ENCODE measurements at places on chromosomes 1 and 21.

GRCh38 chr1:187383366-187383765, 554.6 kb downstream of the PLA2G4A start:
- no peak for DNase-seq

- no peak for DNase-seq
Observed at GRCh38 chr1:175969231-175969630, 225.8 kb upstream of the TNR start.

DNA sequence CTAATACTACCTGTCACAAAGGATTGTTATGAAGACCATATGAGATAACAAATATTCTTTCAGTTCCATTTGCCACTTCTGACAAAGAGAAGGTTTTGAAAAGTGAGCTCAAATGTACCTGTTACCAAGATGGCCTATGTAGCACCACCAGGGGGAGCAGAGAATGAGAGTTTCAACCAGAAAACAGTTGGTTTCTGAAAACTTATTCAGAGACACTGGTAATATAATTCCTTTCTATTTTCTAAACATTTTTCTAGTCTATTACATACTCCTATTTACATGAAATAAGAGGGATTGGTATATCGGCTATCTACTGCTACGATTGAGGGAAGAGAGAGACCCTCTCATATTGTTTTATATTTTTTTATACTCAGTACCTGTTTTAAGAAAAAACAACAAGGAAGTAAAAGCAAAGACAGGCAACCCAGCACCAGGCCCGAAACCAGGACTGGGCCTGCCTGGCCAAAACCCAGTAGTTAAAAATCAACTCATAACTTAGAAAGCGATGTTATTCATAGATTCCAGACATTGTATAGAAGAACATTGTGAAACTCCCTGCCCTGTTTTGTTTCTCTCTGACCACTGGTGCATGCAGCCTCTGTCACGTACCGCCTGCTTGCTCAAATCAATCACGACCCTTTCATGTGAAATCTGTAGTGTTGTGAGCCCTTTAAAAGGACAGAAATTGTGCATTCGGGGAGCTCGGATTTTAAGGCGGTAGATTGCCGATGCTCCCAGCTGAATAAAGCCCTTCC, 48.3 kb downstream of the IL23R start:
- no peak for DNase-seq

DNA sequence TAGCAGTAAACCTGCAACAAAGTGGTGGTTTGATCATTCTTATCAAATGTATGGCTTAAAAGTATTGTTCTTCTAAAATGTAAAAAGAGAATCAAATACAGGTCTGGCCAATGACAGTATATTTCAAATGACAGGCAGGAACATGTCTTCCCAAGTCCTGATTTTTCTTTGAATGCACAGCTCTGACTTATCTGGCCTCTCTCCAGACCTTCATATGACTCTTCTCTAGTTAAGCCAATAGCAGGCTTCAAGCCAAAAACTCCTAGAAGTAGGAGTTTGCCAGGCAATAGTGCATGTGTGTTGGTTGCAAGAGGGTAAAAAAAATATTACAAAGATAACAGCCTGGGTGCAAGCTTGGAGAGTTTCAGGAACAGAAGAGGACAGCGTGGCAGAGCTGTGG, 345.5 kb downstream of the SMYD3 start:
- no peak for DNase-seq

GRCh38 chr1:88276163-88276562, 407.9 kb upstream of the PKN2 start:
- DNase-seq = peak; percentile 25

DNA sequence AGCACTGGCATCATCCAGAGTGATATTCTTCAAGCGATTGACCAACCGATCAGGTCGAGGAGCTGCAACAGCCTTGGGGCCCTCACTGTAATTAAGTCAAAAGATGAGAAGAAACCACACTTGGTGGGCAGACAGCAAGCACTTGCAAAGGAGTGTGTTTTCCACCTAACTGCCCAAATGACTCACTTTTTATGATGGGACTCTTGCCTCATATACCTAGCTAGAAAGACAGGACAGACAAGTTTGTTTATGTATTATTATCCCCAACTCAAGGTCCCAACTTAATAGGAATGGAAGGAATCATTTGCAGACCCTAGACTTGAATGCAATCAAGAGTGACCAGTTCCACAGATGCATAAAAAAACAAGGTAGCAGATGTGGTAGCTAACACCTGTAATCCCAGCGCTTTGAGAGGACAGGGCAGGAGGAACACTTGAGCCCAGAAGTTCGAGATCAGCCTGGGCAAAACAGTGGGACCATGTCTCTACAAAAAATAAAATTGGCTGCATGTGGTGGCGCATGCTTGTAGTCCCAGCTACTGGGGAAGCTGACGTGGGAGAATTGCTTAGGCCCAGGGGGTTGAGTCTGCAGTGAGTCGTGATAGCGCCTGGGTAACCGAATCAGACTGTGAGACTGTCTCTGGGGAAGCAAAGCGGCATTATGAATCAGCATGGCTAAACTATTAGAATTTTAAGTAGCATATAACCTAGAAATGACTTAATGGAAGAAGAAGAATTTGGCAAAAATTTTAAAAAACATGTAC, 2.3 kb upstream of the NRAS start:
- no peak for DNase-seq

DNA sequence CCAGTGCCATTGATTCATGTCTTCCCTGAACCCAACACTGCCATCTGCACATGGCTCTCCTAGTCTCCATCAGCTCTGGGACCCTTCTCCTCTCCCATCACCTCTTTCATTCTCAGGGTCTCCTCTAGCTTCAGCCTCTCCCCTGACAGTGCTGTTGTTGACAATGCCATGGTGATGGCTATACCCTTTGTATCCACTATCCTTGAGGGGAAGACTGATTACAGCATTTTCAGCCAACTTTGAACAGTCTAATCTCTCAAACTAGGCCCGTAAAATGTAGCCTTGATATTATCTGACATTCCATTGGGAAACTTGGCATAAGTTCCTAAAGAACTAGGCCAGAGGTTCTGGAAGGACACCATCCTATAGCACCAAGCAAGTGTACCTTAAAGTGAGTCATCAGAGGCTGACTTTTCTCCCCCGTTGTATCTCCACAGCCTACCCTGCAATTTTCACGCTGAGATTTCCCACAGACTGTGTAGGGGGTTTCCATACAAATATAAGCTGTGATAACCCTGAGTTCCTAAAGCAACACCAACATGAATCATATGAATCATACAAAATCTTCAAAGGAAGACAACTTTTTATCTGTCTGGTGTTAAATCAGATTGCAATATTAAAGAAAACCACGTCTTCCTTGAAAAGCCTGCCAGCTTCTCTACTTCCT, 5.8 kb downstream of the HAO2 start:
- no peak for DNase-seq

DNA sequence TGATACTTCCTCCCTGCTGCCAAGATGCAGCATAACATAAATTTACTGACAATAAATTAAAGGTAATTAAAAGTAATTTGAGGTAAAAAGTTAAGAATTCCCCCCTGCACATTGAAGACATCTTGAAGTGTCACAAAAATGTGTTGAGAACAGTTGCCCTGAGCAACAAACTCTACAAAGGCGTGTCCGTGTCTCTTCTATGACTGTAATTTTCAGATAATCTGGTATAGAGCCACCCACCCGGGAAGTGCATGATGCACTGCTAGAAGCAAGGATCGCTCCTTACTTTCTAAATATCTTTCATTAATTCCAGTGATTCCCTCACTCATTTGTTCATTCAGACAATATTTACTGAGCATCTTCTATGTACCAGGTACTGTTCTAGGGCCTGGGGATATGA, 11.0 kb upstream of the CASQ1 start:
- no peak for DNase-seq

DNA sequence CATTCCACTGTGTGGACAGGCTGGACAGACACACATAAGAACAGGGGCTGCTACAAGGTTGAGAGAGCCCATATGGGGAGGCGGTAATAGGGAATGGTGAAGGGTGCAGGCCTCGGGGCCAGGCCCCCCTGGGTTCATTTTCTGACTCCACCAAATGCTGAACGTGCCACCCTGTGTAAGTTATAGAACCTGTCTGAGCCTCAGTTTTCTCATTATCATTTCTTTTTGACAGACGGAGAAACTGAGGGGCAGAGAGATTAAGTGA, 569.5 kb downstream of the PTPRU start:
- DNase-seq = no peak

DNA sequence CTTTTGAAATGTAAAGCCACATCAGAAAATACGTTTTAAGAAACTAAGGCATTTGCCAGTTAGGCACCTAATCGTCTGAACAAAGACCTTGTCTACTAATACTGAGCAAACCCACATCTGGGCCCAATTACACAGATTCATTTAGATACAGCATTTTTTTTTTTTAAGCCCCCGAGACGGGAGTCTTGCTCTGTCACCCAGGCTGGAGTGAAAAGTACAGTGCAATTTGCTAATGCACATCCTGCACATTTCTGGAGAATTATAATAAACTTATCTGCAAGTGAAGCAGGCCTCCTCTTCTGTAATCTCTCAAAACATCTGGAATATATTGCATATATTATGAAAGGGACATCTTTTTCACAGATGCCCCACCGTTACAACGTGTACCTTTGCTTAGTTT, 3.3 kb downstream of the RSRP1 start:
- no peak for DNase-seq

- DNase-seq = peak; percentile 42
Observed at GRCh38 chr1:174626031-174627025, 178.6 kb downstream of the GPR52 start.

DNA sequence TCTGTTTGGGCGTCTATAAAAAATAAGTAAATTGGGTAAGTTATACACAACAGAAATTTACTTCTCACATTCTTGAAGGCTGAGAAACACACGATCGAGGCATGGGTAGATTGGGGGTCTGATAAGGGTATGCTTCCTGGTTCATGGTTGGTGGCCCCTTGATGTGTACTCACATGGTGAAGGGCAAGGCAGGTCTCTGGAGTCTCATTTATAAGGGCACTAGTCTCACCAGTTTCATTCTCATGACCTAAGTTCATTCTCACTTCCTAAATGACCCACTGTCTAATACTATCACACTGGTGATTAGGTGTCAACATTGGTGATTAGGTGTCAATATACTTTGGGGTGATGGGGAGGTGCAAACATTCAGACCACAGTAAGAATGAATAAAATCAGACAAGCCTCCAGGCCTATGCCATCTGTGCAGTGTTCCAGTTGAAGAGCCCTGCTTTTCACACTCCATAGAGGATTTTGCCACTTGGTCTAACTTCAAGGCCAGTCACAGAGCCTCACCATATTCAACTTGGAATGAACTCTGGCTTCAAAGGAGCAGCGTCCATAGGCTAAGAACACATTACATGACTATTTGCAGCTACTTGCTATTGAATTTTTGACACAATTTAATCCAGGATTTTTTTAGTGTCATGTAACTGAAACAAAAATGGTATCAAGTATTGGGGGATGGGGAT, 2.5 kb upstream of the GBP4 start:
- no peak for DNase-seq

GRCh38 chr1:199512037-199512710, 515.3 kb upstream of the NR5A2 start:
- peak; percentile 20 for DNase-seq

- no peak for DNase-seq
Observed at GRCh38 chr1:46342084-46342656, 1.6 kb downstream of the NSUN4 start.

DNA sequence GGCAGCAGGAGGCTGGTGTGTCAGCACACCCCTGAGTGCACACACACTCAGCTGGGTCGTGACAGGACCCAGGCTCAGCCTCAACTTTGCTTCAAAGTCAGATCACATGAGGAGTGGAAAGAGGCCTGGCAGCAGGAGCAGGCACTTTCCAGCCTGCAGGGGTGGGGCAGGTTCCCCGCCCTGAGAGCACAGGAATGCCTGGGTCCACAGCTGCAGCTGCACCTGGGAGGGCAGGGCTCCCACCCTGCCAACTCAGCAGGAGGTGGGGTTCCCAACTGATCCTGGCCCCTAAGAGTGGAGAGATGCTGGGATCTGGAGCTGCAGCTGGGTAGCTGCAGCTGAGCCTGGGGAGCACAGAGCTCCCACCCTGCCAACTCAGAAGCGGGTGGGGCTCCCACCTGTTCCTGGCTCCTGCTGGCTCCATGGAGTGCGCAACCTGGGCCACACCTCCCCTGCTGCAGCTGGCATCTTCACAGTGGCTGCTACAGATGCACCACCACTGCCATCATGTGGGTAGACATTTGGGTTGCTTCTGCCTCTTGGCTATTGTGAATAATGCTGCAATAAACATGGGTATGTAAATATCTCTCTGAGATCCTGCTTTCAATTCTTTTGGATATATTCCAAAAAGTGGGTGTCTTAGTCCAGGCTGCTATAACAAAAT, 415.4 kb downstream of the TTLL7 start:
- DNase-seq = no peak

DNA sequence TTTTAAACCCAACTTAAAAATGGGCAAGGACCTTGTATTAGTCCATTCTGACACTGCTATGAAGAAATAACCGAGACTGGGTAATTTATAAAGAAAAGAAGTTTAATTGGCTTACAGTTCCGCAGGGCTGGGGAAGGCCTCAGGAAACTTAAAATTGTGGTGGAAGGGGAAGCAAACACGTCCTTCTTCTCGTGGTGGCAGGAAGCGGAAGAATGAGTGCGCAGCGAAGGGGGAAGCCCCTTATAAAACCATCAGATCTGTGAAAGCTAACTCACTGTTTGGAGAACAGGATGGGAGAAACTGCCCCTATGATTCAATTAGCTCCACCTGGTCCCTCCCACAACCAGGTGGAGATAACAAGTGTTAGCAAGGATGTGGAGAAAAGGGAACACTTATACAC, 237.7 kb downstream of the SEC16B start:
- no peak for DNase-seq

GRCh38 chr1:101664726-101665125, 332.0 kb downstream of the OLFM3 start:
- no peak for DNase-seq

DNA sequence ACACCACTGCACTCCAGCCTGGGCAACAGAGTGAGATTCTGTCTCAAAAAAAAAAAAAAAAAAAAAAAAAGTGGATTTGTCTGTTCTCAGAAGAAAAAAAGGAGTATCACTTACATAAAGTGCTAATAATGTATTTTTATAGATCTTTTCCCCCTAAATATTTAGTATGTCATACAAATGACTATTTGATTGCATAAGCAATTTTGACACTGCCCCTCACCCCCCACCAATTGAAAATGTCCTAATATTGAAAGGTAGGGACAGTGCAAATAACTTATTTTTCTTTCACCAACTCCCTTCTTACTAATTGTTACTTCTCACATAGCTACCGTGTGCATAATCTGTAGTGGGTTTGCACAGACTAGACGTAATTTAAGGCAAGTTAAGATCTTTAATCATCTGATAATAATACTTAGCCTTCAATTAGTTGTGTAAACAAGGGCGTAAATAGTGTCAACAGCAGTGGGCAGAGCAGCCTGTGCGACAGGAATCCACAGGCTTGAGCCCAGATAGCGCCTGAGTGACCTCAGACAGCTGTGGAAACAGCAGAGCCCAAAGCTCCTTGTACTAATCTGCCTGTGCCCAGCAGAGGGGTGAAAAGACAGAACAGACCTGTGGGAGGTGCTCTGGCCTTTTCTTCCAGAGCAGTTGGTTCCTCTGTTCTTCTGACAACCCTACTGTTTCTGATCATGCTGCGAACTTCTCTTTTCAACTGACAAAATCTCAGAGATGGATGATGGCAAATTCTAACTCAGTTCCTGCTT, 4.5 kb upstream of the IER5 start:
- no peak for DNase-seq
